AG04450 (cell line): ENCODE measurements at places on chromosomes 2 and 18.

DNA sequence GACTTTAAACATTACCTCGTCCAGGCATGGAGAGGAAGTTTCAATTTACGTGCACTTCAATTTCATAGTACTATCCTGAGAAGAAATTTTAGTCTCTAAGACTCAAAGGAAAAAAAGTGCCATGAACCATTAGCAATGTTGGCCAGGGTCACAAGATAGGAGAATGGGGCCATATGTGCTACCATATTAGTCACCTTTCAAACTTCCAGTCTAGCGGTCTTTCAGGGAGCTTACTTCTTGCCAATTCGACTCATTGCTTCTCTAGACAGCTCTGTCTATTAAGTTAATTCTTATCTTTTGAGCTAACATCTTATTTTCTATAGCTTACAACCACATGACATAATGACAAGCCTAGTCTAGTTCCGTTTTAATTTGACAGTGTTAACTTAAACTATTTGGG, 129.1 kb downstream of the ANKRD44 start:
- no peak for DNase-seq

- DNase-seq = no peak
These were observed 24.0 kb downstream of the TGFA start for GRCh38 chr2:70529610-70530009.

- no peak for DNase-seq
These were observed 75.2 kb upstream of the CTDP1 start for GRCh38 chr18:79604205-79604912.

- no peak for DNase-seq
These were observed 277.3 kb downstream of the LRATD1 start for GRCh38 chr2:14909795-14910194.

GRCh38 chr2:175892046-175892445, 110.0 kb downstream of the LNPK start:
- no peak for DNase-seq

DNA sequence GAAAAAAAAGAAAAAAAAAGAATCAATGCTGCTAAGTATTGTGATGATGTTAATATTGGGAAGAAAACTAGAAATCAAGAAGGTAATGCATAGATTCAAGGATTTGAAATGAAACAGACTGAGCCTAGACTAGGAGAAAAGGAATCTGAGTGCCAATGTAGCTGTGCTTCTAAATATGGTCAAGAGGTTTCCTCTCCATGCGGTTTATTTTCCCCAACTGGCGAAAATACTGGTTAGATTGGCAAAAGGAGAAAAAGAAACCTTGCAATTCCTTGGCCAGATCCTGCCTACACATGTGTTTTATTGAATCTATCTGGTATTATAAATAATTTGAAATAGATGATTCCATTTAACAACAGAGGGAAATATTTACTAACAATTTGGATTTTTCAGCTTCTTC, 5.7 kb downstream of the SCN3A start:
- DNase-seq = no peak

DNA sequence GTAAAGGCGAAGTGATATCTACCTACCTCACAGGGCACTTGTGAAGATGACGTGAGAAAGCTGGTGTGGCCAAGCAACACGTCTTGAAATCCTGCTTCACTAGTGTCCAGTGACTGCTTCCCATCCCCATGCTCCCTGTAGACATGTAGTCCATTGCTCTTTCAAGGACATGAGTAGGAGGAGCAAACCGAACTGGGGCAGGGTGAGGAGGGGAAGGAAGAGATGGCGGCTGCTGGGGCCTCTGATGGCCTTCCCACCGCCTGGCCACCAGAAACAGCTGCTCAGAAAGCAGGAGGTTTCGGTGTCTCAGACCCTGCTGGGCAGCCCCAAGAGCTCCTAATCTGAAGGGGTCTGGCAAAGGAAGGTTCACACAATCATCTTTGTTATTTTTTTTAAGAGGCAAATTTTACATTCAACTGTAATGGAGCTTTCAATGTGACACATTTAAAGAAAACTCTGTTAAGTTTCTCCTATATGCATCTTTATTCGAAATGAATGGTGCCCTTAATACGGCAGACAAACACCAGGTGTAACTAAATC, 14.7 kb downstream of the CPLX4 start:
- DNase-seq = no peak
